Testis (tissue), 5 donors: ENCODE measurements at places on chromosomes 6 and 20. TPM values are rescaled to one million over a fixed set of nuclear protein-coding genes. Genes with fewer than 3 reads are reported as not detected.

DNA sequence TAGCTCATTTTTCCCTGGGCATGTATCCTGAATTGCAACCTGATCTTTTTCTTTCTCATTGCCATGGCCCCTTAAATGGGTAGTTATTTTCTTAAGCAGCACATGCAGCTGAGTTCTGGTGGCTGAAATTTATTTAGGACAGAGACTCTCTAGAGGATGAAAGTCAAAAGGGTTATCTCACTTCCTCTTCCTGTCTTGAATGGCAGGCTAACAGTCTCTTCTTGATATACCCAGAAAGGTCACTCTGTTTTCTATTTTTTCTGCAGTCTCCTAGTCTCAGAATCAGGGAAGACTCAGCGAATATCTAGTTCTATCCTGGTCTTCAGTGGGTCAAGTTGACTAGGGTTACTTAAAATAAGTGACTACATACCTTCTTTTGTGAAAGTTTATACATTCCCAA lies 243.3 kb downstream of the EPHA7 start:
- no peak for DNase-seq

- no peak for DNase-seq
These were observed 54.6 kb upstream of the MYO6 start for GRCh38 chr6:75694406-75694805.

Gene IMPG1
- 0.68 TPM for total RNA-seq

DNA sequence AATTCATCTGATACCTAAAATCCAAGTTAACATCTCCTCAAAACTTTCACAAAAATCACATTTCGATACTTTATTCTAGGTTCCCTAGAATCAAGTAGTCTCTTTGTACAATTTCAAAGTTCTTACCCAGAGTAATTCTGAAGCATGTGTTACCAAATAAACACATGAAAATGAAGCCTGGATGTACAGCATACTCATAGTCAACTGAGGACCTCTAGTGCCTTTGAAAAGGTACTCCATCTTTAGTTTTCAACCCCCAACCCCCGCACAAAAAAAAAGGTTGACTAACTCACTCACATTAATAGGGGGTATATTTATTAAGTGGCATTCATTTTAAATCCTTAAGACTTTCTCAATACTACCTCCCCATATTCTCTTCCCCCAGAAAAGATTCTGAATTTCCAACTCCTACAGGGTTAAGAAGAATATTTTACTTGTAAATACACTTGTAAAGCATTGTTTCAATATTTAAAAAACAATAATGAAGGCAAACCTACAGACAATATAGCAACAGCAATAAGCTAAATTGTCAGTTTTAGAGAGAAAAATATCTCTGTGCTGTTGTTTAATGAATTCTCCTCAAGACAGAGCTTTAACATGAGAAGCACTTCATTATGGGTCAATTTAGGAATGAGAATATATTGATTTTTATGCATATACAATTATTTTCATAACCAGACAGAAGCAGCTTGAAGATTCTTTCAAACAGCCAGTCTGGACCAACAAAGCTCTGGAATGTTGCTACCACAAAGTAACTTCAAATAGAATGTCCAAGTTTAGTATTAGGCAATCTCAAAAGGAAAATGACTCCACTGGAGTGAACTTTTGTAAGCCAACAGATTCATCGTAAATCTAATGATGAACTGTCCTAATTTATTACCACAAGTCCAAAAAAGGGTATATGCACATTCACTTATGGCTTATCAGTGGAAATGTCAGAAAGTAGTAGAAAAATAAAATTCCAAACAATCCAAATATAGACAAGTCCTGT lies 3.3 kb downstream of the PLN start:
- DNase-seq, result no peak
